ENCODE measurements at places on chromosomes 2 and 18. TPM values are rescaled to one million over a fixed set of nuclear protein-coding genes. Genes with fewer than 3 reads are reported as not detected.

DNA sequence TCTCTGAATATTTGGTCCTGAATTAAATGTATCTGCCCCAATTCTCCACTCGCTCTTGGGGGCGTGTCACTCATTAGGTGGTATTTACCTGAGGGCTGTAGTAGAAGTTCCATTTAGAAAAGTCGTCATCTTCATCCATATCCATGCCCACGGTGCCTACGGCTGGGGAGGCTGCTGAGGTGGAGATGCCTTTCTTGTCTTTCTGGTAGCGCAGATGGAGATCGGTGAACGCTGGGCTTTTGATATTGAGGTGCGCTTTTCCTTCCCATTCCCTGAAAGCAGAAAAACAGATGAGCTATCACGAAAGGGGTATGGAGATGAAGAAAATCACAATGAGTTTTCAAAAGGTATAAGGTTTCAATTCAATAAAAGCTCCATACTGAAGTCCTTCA lies 39.7 kb downstream of the APOB start:
- H3K27me3 ChIP-seq = no peaks in the 10 kb centered on the region
- H3K4me1 ChIP-seq = no peaks in the 10 kb centered on the region
- no peak for DNase-seq
- no peaks in the 10 kb centered on the region for H3K36me3 ChIP-seq
- no peak overlapping the region for H3K27ac ChIP-seq

GRCh38 chr2:148965623-148966437 lies 72.7 kb upstream of the LYPD6B start:
- H3K27ac ChIP-seq = no peak overlapping the region
- DNase-seq = no peak
- peaks cover 2% of the 10 kb centered on the region for H3K4me1 ChIP-seq
- no peak overlapping the region for H3K4me3 ChIP-seq

GRCh38 chr2:113692698-113693428 lies 63.6 kb downstream of the SLC35F5 start:
- H3K36me3 ChIP-seq = peaks cover 2% of the 10 kb centered on the region
- peak overlapping the region; percentile 96 for H3K27ac ChIP-seq
- H3K4me3 ChIP-seq = peak overlapping the region; percentile 74
- H3K27me3 ChIP-seq = peaks cover 8% of the 10 kb centered on the region
- peaks cover 33% of the 10 kb centered on the region for H3K4me1 ChIP-seq

- H3K4me1 ChIP-seq = no peaks in the 10 kb centered on the region
- H3K27me3 ChIP-seq = no peaks in the 10 kb centered on the region
- no peak overlapping the region for H3K27ac ChIP-seq
- no peak overlapping the region for H3K4me3 ChIP-seq
Measured at GRCh38 chr2:167825664-167826063, 421.7 kb downstream of the STK39 start.

DNA sequence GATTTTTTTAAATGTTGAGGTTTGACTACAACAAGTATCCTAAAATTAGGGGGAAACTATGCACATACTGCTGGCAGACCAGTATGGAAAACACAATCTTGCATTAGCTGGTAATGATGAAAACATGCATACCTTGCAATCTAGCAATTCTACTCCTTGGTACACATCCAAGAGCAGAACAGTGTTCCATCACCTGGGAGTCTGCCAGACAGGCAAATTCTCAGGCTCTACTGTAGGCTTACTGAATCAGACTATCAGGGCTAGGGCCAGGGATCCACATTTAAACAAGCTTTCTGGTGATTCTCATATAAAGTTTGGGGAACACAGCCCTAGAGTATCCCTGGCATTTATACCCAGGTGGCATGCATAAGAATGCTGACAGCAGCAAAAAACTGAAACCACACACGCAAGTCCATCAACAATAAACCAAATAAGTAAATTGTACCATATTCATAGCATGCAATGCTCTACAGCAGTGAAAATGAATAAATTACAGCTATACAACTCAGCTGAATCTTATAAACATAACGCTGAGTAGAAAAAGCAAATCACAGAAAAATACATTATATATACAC lies 13.6 kb downstream of the CDH2 start:
- no peaks in the 10 kb centered on the region for H3K4me1 ChIP-seq
- no peak for DNase-seq
- H3K4me3 ChIP-seq = no peak overlapping the region
- H3K27ac ChIP-seq = no peak overlapping the region
- H3K36me3 ChIP-seq = no peaks in the 10 kb centered on the region
- H3K27me3 ChIP-seq = no peaks in the 10 kb centered on the region

The LRRTM1 gene
- not detected for total RNA-seq

GRCh38 chr18:57816208-57816954 lies 13.3 kb upstream of the ATP8B1 start:
- H3K27ac ChIP-seq = no peak overlapping the region
- DNase-seq = no peak
- H3K27me3 ChIP-seq = peaks cover 9% of the 10 kb centered on the region
- H3K4me3 ChIP-seq = no peak overlapping the region
- H3K36me3 ChIP-seq = peaks cover 1% of the 10 kb centered on the region
- H3K4me1 ChIP-seq = no peaks in the 10 kb centered on the region

DNA sequence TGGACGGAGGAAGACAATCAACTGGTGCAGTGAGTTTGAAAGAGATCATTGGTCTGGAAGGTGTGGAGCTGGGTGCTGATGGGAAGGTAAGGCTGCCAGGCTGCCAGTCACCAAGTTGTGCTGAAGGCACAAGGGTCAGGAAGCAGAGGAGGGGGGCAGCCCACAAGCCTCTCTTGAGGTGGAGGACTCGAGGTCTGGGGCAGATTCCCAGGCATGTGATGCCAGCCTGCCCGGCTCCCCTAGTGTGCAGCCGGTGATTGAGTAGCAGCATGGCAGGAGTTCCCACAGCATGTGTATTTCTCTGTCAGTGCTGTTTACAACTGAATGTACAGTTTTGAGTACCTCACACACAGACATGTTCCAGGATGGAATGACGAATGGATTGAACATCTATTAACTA lies 99.3 kb downstream of the CABLES1 start:
- H3K27me3 ChIP-seq = peaks cover 8% of the 10 kb centered on the region
- no peak overlapping the region for H3K4me3 ChIP-seq
- H3K27ac ChIP-seq = no peak overlapping the region
- peaks cover 65% of the 10 kb centered on the region for H3K4me1 ChIP-seq
- DNase-seq = no peak

The SMAD7 gene
- total RNA-seq = 26.7 TPM

DNA sequence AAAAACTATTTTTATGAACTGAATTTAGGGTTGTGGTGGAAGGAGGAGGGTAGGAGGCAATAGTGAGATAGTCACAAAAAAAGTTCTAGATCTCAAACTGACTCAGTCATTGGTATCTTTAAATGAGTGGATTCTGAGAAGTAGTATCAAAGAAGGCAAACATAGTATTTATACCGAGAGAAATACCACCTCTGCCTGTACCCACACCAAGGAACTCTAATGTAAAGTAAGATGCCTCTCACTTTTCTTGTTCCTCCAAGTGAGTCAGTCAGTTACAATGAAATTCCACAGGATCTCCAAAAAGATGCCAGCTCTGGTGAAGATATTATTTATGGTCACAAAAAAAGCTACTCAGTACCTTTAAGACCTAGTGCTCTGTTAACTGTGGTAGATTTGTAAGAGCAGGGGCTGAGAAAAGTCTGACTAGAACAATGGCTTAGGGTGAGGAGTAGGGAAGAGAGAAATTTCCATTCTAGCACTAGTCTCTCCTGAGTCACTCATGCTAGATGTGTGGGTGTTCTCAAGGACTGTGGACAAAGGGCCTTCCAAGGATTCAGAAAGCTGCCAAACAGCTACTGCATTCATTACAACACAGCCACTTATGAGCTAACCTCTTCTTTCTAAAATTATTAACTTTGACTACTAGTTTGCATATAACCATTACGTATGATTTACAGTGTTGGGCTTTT lies 36.3 kb downstream of the YWHAQ start:
- H3K36me3 ChIP-seq = peaks cover 51% of the 10 kb centered on the region
- H3K27me3 ChIP-seq = no peaks in the 10 kb centered on the region
- peak overlapping the region; percentile 28 for H3K4me3 ChIP-seq
- H3K4me1 ChIP-seq = peaks cover 71% of the 10 kb centered on the region
- peak overlapping the region; percentile 85 for H3K27ac ChIP-seq

GRCh38 chr2:26395394-26395793 lies 6.3 kb upstream of the DRC1 start:
- DNase-seq = no peak
- no peak overlapping the region for H3K27ac ChIP-seq
- H3K4me1 ChIP-seq = peaks cover 40% of the 10 kb centered on the region
- no peaks in the 10 kb centered on the region for H3K27me3 ChIP-seq
- H3K36me3 ChIP-seq = peaks cover 18% of the 10 kb centered on the region
- no peak overlapping the region for H3K4me3 ChIP-seq

The SCN7A gene
- total RNA-seq = not detected

DNA sequence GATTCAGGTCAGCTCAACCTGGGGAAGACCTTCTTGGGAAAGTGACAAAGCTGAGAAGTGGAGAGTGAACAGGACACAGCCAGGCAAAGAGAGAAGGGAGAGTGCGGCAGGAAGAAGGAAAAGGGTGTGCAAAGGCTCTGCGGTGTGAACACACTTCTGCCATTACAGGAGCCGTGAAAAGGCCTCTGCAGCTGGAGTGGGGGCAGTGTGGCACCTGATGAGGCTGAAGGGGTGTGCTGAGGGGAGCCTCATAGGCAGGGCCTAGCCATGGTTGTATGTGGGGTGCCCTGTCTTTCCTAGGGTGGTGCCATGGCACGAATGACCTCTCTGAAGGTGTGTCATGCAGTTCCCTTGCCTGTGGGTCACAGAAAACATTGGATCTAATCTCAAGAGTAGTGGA lies 347.6 kb downstream of the CYRIA start:
- no peaks in the 10 kb centered on the region for H3K27me3 ChIP-seq
- H3K27ac ChIP-seq = no peak overlapping the region
- H3K4me1 ChIP-seq = no peaks in the 10 kb centered on the region
- no peak for DNase-seq

DNA sequence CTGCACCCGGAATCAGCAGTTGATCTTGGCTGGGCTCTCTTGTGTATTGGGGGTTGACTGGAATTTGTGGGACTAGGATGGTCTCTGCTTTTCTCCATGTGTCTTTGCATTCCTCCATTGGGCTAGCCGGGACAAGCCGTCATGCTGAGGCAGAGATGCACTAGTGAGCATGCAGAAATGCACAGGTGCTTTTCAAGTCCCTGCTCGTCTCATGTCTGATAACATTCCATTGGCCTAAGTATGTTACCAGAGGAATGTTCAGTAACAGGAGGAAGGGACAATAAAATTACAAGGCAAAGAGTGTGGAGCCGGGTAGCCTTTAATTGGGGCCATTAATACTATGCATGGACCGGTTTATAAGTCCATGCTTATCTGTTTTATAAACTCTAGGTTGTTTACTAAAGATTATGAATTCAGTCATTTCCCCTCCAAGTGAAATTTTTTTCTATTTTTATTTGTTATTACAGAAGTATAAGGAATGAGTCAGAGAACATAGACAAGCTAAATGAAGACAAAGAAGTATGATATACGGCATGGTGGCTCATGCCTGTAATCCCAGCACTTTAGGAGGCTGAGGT lies 24.4 kb upstream of the AAK1 start:
- H3K4me3 ChIP-seq = no peak overlapping the region
- no peaks in the 10 kb centered on the region for H3K27me3 ChIP-seq
- H3K4me1 ChIP-seq = no peaks in the 10 kb centered on the region

The CIB4 gene
- total RNA-seq = not detected

The TM4SF20 gene
- not detected for total RNA-seq

DNA sequence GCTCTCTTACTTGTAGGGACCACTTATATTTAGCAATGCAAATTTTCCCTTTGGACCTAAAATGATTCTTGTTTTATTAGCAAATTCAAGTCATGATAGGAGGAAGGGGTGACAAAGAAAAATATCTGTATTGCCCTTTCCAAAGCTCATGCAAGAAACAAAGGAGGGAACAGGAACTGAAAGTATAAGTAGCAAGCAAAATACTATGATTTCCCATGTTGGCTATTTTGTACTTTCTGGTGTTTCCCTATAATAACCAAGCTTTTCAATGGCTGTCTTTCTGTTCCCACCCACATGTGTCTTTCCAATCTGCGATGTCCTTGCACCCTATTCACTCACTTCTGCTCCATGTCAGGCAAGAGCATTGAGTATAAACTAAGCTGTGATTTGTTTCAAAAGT lies 279.7 kb downstream of the RNF144A start:
- DNase-seq = no peak
- peaks cover 4% of the 10 kb centered on the region for H3K27me3 ChIP-seq
- no peak overlapping the region for H3K4me3 ChIP-seq
- H3K4me1 ChIP-seq = no peaks in the 10 kb centered on the region

The STK11IP gene
- total RNA-seq = 38.0 TPM

GRCh38 chr2:180196419-180196977 lies 189.4 kb upstream of the CWC22 start:
- H3K4me1 ChIP-seq = no peaks in the 10 kb centered on the region
- no peak overlapping the region for H3K4me3 ChIP-seq
- H3K36me3 ChIP-seq = no peaks in the 10 kb centered on the region

DNA sequence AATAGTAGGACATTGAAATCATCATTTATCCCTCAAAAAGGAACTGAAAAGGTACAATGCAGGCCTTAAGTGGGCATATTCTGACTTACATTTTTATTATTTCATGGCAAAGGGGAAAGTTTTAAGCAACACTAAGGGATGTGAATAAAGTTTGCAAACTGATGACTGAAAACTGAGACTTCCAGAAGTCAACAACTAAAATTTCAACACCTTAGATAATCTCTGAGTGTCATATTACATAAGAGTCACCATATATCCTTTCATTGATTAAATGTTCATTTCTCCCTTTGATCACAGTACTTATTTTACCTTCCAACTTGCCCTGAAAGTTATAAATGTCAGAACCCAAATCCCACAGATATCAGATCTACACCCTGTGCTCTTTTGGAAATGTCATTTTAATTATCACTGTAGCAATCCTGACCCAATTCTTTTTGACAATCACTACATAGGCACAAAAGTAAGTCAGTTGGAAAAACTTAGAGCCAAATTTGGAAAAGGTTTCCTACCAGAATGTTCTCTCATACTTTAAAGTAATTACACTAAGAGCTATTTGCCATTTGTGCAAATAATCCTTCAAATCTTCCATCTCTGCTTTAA lies 44.4 kb upstream of the RNU4ATAC start:
- H3K36me3 ChIP-seq = peaks cover 9% of the 10 kb centered on the region
- no peak overlapping the region for H3K27ac ChIP-seq
- no peaks in the 10 kb centered on the region for H3K27me3 ChIP-seq
- H3K4me1 ChIP-seq = peaks cover 18% of the 10 kb centered on the region

The RND3 gene
- not detected for total RNA-seq

DNA sequence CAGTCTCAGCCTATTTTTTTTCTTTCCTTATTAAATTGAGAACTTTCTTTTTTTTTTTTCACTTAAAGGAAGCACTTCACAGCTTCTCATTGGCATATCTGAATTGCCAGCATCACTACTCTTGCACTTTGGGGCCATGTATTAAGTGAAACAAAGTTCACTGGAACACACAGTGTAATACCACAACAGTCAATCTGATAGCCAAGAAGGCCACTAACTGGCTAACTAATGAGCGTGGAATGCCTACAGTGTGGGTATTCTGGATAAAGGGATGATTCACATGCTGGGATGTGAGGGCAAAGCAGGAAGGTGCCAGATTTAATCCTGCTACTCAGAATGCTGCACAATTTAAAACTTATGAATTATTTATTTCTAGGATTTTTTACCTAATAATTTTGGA lies 11.7 kb upstream of the C18orf63 start:
- no peak overlapping the region for H3K4me3 ChIP-seq
- H3K27me3 ChIP-seq = peaks cover 49% of the 10 kb centered on the region
- no peaks in the 10 kb centered on the region for H3K4me1 ChIP-seq
- no peak for DNase-seq
